ENCODE measurements at places on chromosomes 1 and 21. TPM values are rescaled to one million over a fixed set of nuclear protein-coding genes. Genes with fewer than 3 reads are reported as not detected.

DNA sequence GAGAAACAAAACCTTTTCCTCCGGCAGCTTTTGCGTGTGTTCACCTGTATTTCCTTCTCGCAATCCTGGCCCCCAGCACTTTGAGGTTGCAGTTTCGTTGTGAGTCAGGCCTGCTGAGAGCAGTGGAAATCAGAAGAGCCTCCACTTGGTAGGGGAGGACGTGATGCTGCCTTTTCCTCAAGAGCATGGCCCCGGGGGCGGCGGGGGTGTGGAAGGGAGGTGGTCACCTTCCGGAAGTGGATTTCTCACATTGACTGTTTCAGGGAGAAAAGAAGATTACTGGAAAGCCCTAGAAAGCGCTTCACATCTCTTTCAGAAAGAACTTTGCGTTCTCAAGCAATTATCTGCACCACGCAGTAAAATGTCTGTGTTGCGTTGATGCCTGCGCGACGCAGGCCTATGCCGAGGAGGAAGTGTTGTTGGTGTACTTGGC lies 12.2 kb upstream of the IL10 start:
- peak; percentile 50 for DNase-seq

DNA sequence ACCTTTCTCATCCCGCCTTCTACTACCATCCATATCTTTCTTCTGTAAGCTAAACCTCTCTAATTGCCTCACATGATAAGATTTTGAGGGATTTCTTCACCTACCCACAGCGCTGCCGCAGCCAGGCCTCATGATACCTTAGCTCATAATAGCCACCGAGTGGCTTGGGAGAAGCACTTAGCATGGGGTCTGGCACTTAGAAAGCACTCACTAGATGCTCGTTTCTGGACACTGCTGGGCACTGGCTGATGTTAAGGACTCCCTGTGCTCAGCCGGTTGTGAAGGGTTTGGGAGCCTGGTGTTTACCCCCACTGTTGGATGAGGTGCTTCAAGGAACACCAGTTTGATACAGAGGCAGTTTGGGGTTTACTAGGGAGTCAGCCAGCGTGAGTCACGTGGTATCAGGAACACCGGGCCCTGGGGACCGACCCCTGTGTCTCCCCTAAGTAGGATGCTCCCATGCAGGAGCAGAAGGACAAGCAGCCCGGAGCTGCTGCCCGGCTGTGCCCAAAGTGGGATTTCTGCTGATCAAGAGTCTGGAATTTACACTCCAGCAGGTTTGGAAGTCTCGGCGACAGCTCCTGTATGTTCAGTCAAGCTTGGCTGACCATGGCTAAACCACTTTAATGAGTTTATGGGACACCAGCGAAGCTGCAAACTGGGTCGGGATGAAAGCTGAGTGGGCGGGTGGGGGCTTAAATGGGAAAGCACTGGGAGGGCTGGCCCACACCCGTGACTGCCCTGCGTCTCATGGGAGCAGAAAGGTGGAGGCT lies 63.3 kb downstream of the GALNT2 start:
- no peak for DNase-seq

DNA sequence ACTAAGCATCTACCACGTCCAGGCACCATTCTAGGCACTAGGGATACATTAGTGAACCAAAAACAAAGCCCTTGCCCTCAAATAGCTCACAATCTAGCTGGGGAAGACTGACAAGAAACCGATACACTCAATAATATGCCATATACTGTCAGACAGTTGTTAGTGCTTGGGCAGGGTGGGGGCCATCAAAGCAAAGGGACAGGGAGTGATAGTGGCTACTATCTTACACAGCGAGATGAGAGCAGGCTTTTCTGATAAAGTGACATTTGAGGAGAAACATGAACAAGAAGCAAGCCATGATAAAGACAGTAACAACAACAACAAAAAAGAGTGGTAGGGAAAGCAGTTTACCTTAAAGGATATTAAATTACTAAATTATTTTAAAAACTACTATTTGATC lies 41.1 kb downstream of the ERO1B start:
- no peak for DNase-seq

- no peak for DNase-seq
Measured at GRCh38 chr1:61743431-61743705, 1.1 kb downstream of the PATJ start.

- DNase-seq = no peak
Measured at GRCh38 chr1:88697503-88697902, 13.4 kb downstream of the PKN2 start.

DNA sequence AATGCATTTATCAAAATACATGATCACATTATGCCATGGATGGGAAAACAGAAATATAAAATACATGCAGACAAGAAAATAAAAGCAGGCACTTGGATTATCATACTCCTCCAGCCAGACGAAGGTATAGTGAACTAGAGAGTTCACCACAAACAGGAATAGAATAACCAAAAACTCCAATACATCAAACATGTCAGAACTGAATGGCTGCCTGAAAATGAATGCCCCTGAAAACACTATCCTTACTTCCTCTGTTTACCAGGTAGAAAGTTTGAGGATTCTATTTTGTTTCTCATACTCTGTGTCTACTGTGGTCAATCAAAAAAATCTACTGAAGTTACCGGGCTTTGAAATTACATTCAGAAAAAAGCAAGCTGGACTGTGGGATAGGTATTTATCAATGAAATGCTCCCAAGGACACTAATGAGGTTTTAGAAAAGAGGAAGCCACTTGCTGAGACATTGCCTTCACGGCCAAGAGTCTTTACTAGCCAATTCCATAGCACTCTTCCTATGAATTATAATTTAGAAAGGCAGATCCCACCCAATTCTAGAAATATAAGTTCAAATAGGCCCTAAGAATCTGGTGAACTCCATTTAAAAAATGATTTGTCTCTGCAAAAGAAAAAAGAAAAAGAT lies 197.7 kb downstream of the SMYD3 start:
- no peak for DNase-seq

GRCh38 chr1:203935321-203935720 lies 73.9 kb downstream of the SNRPE start:
- no peak for DNase-seq

DNA sequence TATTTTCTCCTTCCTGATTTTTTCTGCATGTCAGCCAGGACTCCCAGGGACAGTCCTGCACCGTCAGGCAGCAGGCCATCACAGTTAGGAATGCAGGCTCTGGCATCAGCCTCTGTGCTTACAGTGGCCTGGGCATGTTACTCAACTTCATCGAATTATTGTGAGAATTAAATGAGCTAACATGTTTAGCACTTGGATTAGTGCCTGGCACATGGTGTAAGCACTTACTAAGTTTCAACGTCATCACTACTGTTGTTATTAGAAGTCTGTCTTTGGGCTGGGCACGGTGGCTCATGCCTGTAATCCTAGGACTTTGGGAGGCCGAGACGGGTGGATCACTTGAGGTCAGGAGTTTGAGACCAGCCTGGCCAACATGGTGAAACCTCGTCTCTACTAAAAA lies 45.1 kb downstream of the SCCPDH start:
- no peak for DNase-seq

DNA sequence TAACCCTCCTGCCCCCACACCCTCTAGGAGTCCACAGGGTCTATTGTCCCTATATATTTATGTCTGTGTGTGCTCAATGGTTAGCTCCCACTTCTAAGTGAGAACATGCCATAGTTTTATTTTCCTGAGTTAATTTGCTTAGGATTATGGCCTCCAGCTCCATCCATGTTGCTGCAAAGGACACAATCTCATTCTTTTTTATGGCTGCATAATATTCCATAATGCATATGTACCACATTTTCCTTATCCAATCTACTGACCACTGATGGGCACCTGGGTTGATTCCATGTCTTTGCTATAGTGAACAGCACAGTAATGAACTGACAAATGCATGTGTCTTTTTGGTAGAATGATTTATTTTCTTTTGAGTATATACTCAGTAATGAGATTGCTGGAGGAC lies 13.3 kb upstream of the FHAD1 start:
- no peak for DNase-seq

GRCh38 chr1:201020721-201021629 lies 2.5 kb downstream of the KIF21B start:
- DNase-seq = peak; percentile 14

GRCh38 chr1:221074332-221074731 lies 195.1 kb downstream of the HLX start:
- DNase-seq = no peak

KNCN gene
- total RNA-seq = not detected

PDIK1L gene
- total RNA-seq = 14.6 TPM

UMODL1 gene
- not detected for total RNA-seq
